AG09309 (cell line): ENCODE measurements at places on chromosomes 1 and 21.

- DNase-seq = no peak
Observed at GRCh38 chr1:186843226-186843625, 14.5 kb downstream of the PLA2G4A start.

GRCh38 chr1:107689733-107690132 lies 275.2 kb downstream of the VAV3 start:
- no peak for DNase-seq

GRCh38 chr1:10617931-10618885 lies 143.5 kb downstream of the PEX14 start:
- DNase-seq = no peak

DNA sequence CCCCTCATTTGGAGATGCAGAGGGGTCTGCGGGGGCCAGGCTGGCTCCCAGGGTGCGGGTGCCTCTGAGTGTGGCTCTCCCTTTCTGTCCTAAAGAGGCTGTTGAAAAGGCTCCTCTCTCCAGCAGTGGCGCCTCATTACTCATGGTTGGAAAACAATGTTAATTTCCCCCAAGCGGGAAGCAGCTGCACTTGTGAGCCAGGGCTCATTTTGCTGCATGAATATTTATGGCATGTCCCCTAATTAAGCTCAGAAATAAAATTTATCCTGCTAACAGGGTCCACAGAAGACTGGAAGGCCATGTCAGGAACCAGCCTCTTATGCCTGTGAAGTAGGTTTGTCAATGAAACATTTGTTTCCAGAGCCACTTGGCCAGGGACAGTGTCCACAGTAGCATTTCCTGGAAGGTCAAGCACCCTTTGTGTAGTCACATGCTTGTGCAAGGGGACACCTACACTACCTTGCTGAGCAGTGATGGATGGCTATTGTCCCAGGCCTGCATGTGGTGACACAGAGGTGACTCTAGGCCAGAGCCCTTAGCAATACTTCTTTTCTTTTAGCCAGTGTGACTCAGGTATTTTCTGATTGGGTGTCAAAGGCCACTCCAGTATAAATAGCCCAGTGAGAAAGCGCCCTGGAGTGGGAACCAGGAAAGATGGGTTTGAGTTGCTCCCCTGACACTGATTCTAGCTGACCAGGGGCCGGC lies 259.0 kb downstream of the FOXD2 start:
- DNase-seq = no peak

GRCh38 chr1:18191481-18192155 lies 84.0 kb downstream of the IGSF21 start:
- DNase-seq = no peak

- no peak for DNase-seq
Observed at GRCh38 chr1:201190005-201190404, 619 bp upstream of the IGFN1 start.
